Mesenteric fat pad (tissue), 1 donor: ENCODE measurements at places on chromosomes 11 and 22.

GRCh38 chr22:18088825-18089568 is 11.2 kb downstream of the PEX26 start:
- DNase-seq, result peak; percentile 55

DNA sequence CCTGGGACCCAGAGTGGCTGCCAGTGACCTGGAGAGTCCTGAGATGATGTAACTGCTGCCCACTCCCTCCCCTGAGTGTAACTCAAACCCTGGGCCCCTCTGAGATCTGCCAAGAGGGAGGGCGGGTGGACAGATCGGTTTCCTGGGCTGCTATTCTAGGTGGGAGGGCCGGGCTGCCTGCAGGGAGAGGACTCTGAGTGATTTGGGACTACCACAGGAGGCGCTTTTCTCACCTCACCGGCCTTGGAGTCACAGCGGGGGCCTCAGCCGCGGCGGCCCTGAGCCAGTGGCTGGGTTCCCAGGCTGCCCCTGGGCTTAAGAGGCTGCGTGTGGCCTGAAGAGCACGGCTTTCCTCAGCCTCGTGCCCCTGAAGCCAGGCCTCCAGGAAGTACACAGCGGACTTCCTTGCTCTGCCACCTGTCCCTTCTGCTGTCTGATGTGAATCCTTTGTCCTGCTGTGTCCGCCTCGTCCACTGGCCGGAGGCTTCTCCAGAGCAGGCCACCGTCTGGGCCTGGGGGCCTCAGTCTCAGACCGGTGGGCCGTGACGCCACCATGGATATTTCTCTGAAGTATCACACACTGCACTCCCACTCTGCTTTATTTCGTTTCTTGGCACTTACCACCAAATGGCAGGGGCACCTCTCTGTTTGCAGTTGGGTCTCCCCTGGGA is 11.5 kb downstream of the RELT start:
- no peak for DNase-seq

DNA sequence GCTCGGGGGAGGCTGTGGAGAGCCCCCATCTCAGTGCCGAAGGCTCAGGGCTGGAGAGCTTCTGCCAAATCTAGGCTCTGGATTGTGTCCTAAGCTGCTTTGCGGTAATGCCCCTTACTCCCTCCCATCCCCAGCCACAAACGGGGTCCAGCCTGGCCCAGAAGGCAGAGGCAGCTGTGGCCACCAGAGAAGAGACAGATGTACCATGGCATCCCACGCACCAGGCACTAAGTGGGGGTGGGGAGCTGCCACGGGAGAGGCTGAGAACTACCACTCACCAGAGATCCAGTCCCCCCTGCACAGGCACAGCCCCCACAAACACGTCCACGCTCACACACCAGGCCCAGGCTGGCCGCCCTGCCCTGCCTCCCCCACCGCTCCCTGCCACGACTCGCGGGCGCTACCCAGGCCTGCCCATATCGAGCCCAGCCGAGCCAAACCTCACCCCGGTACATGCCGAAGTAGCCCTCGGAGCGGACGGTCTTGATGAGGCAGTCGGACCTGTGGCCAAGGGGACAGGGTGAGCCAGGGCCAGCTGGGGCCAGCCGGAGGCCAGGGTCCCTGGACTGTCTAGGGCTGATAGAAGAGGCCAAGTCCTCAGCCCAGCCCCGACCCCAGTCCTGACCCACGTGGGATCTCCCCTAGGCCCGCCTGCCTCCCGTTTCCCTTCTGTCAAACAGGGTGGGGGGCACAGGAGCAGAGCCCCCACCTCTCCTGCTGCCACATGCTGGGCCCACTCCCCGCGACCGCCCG is 3.9 kb downstream of the SLC25A22 start:
- no peak for DNase-seq

- no peak for DNase-seq
Measured at GRCh38 chr11:38476808-38477575, 1879.0 kb upstream of the RAG2 start.

DNA sequence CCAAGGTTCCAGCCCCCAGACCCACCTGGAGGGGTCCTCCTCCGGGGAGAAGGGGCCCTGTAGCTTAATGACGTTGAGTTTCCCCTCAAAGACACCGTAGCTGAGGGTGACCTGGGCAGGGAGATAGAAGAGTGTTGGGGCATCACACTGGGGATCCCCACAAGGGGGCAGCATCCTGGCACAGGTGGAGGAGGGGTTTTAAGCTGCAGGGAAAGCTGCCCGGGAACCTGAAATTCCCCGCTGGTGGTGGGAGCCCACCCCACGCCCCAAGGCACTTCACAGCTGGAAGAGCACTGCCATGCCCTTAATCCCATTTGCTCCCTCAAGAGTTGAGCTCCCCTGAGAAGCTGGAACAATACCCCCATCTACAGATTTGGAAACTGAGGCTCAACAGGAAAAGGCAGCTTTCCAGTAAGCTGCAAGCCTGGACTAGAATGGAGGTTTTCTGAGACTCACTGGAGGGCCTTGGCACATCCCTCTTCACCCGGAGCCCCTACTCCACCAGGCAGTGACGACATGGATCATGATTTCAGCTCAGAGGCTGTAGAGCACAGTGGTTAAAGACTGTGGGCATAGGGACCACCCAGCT is 13.7 kb downstream of the MFNG start:
- no peak for DNase-seq

DNA sequence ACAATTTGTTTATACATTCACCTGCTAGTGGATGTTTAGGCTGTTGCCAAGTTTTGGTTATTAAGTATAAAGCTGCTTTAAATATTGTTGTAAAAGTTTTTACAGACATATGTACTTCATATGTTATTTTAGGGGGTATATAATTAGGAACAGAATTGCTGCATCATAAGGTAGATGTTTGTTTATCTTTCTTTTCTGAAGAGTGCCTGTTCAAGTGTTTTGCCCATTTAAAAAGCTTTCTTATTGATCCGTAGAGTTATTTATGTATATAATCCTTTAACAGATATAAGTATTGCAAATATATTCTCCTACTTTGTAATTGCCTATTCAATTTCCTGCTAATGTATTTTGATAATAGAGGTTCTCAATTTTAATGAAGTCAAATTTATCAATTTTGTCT is 11.3 kb upstream of the CCDC81 start:
- no peak for DNase-seq

GRCh38 chr11:124618863-124619262 is 3.8 kb upstream of the TBRG1 start:
- DNase-seq, result no peak

DNA sequence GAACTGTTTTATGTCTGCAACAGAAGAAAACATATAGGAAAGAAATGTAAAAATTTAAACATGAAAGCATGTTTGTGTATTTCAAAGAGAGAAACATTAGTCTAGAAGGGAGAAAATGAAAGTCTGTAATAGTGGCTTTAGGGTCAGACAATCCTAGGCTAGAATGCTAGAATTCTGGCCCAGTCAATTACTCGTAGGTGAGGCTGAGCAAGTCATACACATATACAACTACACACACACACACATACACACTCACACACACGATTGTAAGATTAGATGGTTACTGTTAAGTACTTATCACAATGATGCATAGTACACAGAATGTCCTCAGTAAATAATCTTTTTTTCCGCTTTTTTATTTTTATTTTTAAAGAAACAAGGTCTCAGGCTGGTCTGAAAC is 37.7 kb upstream of the PCF11 start:
- DNase-seq, result no peak

DNA sequence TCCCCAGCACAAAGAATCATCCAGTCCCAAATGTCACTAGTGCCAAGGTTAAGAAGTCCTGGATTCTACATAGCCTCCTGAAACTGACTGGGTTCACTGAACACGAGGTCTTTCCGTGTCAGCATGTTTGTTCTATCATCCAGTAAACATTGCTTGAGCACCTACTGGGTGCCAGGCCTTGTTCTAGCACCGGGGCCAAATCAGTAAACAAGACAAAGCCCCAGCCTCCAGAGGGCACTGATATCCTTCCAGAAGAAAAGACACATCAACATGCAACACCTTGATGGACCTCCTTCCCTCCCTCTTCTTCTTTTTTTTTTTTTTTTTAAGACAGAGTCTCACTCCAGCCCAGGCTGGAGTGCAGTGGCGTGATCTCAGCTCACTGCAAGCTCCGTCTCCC is 26.9 kb downstream of the TPST2 start:
- no peak for DNase-seq

DNA sequence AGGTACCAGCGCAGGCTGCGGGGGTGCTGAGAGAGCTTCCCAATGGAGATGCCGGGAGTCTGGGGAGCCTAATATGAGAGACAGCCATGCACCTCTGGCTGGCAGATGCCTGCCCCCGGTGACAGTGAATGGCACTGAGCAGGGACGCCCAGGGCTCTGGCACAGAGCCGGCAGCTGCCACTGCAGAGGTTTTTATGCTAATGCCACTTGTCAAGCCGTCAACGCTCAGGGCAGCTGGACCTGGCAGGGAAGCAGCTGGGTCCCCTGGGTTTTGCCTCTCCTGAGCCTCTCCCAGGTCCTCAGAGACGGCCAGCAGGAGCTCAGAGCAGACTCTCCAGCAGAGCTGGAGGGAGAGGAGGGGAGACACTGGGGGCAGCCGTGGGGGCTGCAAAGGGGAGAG is 573.6 kb downstream of the BUD13 start:
- no peak for DNase-seq

GRCh38 chr11:114587398-114587953 is 8.1 kb downstream of the NXPE4 start:
- no peak for DNase-seq

DNA sequence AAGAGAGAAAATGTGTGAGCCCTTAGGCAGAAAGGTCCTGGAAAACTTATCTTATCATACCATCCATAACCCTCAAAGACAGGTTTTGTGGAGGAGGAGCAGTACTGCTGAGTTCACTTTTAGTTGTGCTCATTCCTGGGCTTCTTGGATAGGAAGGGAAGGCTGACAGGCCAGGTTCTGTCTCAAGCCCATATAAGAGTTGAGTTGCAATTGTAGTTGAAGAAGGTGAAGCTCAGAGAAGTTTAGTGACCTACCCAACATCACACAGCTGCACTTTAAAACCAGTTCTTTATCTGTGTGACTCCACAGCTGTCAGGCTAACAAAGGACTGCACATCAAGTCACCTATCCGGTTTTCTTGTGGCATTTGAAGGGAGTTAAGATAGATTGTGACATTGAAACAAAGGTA is 13.0 kb downstream of the TEAD1 start:
- no peak for DNase-seq

DNA sequence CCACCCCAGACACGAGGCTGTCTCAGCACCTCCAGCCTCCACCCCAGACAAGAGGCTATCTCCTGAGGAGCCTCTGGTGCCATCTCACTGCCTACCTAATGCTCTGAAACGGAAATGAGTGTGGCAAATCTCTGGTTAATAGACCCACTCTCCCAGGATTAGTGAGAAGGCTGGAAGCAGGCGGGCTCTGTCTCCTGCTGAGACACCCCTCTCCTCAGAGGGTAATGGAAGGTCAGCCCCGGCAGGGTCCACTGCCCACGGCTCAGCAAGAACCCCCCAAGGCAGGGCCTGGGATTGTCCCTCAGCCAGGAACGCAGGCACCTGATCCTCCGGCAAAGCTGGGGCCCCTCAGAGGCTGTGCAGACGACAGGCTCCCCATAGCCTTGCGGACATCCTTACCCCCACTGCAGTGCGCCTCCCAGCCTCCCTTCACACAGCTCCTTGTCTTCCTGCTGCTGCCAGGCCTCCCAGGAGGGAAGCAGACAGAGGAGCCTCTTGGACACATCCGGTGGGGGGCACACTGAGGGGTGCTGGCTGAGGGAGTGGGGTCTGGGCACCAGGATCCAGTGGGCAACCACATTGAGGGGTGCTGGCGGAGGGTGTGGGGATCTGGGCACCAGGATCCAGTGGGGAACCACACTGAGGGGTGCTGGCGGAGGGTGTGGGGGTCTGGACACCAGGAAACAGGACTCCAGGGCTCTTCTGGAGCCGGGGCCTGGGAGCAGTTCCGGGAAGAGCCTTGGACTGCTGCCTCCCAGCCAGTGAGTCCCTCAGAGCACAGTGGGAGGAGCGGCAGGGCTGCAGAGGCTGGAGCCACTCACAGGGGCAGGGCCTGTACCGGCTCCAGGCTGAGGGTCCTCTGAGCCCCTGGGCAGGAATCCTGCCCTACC is 13.1 kb downstream of the CHID1 start:
- no peak for DNase-seq

GRCh38 chr22:29842740-29843139 is 4.7 kb upstream of the ASCC2 start:
- DNase-seq, result no peak

DNA sequence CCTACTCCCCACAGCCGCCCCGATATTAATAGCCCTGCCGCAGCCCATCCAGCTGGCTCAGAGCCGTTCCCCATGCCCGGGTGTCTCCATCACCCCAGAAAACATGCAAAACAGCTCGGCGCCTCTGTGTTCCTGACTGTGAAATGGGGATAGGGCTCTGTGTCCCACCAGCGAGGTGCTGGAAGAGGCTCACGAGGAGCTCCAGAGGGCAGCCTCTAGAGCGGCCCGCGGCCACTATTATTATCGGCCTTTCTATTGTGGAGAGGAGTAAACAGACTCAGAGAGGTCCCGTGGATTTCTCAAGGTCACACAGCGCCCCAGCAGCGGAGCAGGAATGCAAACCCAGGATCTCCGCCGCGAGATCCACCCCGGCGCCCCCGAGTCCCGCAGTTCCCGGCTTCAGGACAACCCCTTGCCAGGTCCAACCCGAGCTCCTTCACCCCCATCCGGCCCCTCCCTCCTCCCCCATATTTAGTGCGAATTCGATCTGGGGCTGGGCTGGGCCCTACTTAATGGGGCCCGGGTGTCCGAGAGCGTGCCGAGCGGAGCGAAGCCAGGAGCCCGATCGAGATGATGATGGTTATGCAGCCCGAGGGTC is at the start of gene ACTN3:
TSS of gene ACTN3 (plus strand) at position 536 of the 598 bp plus-strand sequence. CDS start at position 571, 35 bp downstream.
- DNase-seq, result no peak

DNA sequence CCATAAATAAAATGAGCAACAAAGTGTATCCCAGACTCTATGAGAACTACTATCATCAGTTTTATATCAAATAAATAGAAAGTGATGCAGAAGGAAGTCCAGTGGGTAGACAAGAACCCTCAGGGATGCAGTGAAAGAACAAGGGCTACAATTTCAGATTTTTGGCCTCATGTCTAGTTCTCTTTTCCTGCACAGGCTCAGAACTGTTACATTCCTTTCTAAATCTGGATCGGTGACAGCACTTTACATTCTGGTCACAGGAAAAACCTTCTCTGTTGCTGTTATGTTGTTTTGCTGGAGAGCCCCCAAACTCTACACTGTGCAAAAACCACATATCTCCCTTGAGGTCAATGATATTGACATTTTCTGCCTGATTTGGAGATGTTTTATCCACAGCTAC is 108.8 kb upstream of the ANO5 start:
- DNase-seq, result no peak

- no peak for DNase-seq
Measured at GRCh38 chr22:20587206-20587958, 80.0 kb downstream of the MED15 start.
